A549 treated with CpdA at 1 μM for 4 hours (cell line): ENCODE measurements at places on chromosomes 12 and 14. TPM values are rescaled to one million over a fixed set of nuclear protein-coding genes. Genes with fewer than 3 reads are reported as not detected.

The SLC38A4 gene
- total RNA-seq, result not detected in 5 replicates

The CNTN1 gene
- 39.8 to 70.0 TPM (median 60.5 TPM) in 5 replicates for total RNA-seq

The SMCO2 gene
- 0.13 to 0.50 TPM (median 0.24 TPM) in 5 replicates for total RNA-seq

The WNT1 gene
- total RNA-seq, result 0.07 TPM in 1 of 5 replicates, not detected in the others

The ING4 gene
- total RNA-seq, result 12.4 to 18.9 TPM (median 17.0 TPM) in 5 replicates

The OTX2 gene
- total RNA-seq, result not detected in 5 replicates

The HRK gene
- 0.45 to 0.96 TPM (median 0.54 TPM) in 5 replicates for total RNA-seq

The DPF3 gene
- 0.10 to 0.61 TPM (median 0.27 TPM) in 5 replicates for total RNA-seq

The ACRBP gene
- total RNA-seq, result 0.10 to 0.24 TPM (median 0.18 TPM) in 4 of 5 replicates, not detected in the other

The LRR1 gene
- 46.7 to 51.6 TPM (median 50.1 TPM) in 5 replicates for total RNA-seq

The STRN3 gene
- total RNA-seq, result 14.4 to 24.2 TPM (median 15.9 TPM) in 5 replicates

The MNAT1 gene
- total RNA-seq, result 38.1 to 56.9 TPM (median 41.9 TPM) in 5 replicates

The RFX4 gene
- not detected in 5 replicates for total RNA-seq

The EPYC gene
- total RNA-seq, result not detected in 5 replicates

The ENDOU gene
- not detected in 5 replicates for total RNA-seq

The GPRC5D gene
- not detected in 5 replicates for total RNA-seq

The MLF2 gene
- total RNA-seq, result 262 to 311 TPM (median 307 TPM) in 5 replicates

The PIP4K2C gene
- 36.3 to 44.3 TPM (median 42.6 TPM) in 5 replicates for total RNA-seq

The KCNC2 gene
- total RNA-seq, result not detected in 5 replicates

The MORN3 gene
- total RNA-seq, result 0.07 to 0.39 TPM (median 0.17 TPM) in 4 of 5 replicates, not detected in the other

The KRT82 gene
- not detected in 5 replicates for total RNA-seq

The CPNE8 gene
- 10.1 to 12.4 TPM (median 10.8 TPM) in 5 replicates for total RNA-seq

The SVOP gene
- not detected in 5 replicates for total RNA-seq

The LMNTD1 gene
- not detected in 5 replicates for total RNA-seq

The VEZT gene
- 57.9 to 88.1 TPM (median 64.8 TPM) in 5 replicates for total RNA-seq

The CLECL1 gene
- total RNA-seq, result not detected in 5 replicates
